ENCODE measurements at places on chromosomes 6 and 20.

DNA sequence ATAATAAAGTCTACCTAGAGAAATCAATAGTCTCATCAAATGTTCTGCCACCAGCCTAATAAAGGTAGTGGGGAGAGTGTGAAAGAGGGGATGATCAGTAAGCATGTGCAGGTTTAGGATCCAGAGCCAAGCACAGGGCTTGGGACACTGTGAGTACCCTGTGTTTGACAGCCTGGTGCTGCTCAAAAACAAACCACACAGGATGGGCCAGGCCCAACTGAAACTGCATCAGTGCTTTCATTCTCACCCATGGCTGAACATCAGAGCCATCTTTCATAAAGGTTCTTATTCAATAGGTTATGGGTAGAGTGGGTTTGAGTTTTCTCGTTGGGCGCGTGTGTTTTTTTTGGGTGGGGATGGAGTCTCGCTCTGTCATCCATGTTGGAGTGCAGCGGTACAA, 87.3 kb upstream of the NHSL1 start:
- no peak for DNase-seq

- DNase-seq, result no peak
Observed at GRCh38 chr20:62637521-62638054, 4.7 kb upstream of the SLCO4A1 start.

- peak; percentile 14 for DNase-seq
Observed at GRCh38 chr6:135212020-135212806, 31.1 kb downstream of the MYB start.

- no peak for DNase-seq
Observed at GRCh38 chr6:142318714-142319113, 16.9 kb downstream of the ADGRG6 start.

- no peak for DNase-seq
Observed at GRCh38 chr6:150152891-150153876, 10.3 kb downstream of the PPP1R14C start.

DNA sequence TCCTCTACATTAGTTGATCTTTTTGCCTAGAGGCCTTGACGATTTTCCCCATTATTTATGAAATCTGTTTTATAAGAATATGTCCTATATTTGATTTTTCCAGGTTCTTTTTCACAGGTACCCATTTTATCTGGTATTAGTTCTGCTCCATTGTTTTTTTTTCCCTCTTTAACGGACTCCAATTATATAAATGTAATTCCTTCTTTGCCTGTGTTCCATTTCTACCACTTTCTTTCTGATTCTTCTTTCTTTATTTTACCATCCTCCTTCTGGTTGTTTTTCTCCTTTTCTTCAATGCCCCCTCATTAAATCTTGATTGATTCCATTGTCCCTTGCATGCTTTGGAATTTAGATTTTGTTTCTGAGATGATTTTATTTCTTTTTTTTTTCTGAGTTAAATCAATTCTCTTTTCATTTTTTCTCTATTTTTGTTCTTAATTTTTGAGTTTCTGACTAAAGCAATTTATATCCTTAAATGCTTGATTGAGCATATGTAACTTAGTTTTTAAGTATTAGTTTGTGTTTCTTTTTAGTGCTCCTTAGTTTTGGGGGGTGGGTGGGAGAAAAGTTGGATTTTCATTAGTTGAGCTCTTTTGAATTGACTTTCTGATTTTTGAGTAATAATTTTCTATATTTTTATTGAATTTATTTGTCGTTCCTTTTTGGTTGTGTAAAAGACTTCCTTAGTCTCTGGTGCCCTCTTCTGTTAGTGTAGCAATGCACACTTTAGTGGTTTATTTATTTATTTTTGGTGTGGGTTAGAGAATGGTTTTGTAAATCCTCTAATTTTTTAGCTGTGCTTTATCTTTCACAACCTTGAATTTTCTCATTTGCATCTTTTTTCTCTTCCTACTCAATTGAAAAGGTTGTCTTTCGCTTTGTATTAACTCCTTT, 140.8 kb downstream of the FARS2 start:
- no peak for DNase-seq

- DNase-seq, result no peak
Observed at GRCh38 chr6:85574932-85575598, 18.6 kb downstream of the SNX14 start.

DNA sequence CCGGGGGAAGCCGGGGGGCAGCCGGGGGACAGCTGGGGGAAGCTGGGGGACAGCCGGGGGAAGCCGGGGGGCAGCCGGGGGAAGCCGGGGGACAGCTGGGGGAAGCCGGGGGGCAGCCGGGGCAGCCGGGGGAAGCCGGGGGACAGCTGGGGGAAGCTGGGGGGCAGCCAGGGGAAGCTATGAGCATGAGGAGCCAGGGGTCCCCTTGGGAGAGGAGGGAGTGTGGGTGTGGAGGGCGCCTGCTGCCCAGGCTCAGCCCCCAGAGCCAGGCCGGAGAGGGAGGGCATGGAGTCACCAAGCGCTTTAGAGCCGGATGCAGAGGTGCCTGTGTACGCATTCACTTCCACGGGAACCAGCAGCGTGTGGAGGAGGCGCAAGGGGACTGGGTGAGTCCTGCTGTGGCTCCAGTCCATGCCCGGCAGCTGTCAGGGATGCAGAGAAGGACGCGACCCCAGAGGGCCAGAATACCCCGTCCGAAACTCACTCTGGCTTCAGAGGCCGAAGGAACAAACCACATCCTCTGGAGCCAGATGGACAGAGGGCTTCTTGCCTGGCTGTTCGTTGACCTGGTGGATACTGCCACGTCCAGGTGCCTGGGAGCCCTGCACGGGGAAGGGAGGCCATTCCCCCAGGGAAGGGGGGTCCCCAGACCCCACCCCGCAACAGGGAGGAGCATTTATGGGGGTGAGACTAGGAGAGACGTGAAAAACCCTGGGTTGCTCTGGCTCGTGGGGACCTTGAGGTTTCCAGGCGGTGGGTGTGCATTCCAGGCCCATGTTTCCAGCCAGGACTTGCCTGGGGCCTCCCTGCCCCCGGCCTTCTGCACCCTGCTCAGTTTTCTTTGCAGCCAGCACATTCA, 26.5 kb upstream of the DACT2 start:
- no peak for DNase-seq
